ENCODE measurements at places on chromosomes 7 and 10.

- DNase-seq = no peak
These were observed 136.4 kb upstream of the FGFR2 start for GRCh38 chr10:121734589-121735045.

- DNase-seq = peak; percentile 74
These were observed 44.1 kb downstream of the GLI3 start for GRCh38 chr7:42192851-42193461.

- no peak for DNase-seq
These were observed 185.6 kb downstream of the ANK3 start for GRCh38 chr10:60203993-60204618.

- no peak for DNase-seq
These were observed 61.1 kb downstream of the KCNMA1 start for GRCh38 chr10:77576444-77577032.

DNA sequence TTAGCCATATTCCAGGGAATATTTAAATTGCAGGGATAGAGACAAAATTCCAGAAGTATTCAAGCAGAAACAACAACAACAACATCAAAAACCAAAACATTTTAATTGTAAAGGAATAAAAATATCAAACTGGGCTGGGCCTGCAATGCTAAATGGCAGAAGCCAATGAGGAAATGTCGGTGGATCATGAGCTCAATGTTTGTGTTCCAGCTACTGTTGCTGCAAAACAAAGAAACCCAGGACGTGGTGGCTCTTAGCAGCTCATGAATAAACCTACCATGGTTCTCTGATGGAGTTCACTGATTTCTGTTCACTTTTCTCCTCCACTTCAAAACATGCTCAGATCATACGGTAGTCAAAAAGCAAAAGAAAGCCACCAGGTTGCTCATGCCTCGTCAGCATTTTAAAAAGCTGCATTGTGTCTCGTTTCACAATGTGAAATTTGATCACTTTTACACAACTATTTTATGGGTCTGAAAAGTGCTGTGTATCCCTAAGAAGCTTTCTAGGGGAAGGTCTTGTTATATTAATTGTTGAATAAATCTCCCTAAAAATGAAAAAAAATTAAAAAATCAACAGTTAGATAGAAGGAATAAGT, 54.0 kb downstream of the ASNS start:
- DNase-seq = no peak

GRCh38 chr7:93298671-93299070, 66.5 kb downstream of the VPS50 start:
- DNase-seq = no peak

DNA sequence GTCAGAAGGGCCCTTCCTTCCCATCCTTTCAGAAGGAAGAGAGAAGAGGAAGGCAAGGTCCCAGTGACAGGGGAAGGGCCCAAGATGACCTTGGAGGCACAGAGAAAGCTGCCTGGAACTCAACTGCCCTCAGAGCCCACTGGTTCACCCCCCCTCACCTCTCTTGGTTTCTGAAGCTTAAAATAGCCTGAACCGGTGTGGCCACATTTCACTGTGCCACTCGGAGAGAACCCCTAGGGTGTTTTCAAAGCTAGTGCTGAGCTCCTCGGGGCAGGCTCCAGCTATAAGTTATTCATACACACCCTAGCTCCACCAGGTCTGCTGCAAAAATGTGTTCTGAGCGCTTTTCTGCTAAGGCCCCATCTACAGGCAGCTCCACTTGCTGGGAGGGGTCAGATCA, 60.9 kb upstream of the ADRB1 start:
- no peak for DNase-seq

- no peak for DNase-seq
These were observed 96.1 kb upstream of the EFCAB10 start for GRCh38 chr7:105677410-105677730.

- DNase-seq = no peak
These were observed 36.0 kb downstream of the CCNY start for GRCh38 chr10:35372329-35372728.

- no peak for DNase-seq
These were observed 10.4 kb downstream of the GPRIN2 start for GRCh38 chr10:46545861-46546590.

- DNase-seq = no peak
These were observed 15.6 kb downstream of the RGS10 start for GRCh38 chr10:119526621-119527592.

GRCh38 chr10:100504096-100504495, 15.6 kb downstream of the SEC31B start:
- DNase-seq = no peak

- no peak for DNase-seq
These were observed 76.8 kb downstream of the PTEN start for GRCh38 chr10:87940210-87940609.

- peak; percentile 23 for DNase-seq
These were observed 90.8 kb downstream of the PRLHR start for GRCh38 chr10:118504467-118505205.
